ENCODE measurements at places on chromosomes 3 and 15.
A peak's percentile ranks its signal among the peaks of the same experiment; 100 is the strongest.

GRCh38 chr3:3634326-3634725 lies 164.9 kb upstream of the LRRN1 start:
- DNase-seq: no peak

DNA sequence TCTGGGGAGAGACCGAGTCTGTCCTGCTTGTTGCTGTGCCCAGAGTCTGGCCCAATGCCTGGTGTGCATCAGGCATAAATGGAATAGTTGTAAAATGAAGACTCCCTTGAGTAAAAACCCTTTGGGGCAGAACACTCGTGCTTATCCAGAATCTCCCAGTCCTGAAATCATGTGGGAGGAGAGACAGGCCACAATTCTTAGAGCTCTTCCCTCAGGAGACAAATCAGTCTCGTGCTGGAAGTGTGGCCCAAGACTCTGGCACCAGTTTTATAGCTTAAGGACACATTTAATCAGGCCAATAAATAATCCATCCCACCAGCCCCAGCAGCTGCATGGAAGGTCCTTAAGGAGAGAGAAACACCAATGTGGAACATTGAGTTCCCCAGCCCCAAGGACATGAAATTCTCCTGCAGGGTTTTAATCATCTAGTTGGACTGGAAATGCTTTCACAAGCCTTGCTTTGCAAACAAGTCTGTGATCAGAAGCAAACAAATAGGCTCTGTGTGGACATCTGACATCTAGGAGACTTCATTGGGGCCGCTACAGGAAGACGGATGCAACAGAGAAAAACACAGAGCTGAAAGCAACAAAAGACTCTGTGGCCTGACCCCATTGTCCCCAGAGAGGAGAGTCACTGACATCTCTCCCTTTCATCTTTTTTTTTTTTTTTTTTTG lies 70.4 kb downstream of the LSM3 start:
- no peak for DNase-seq

DNA sequence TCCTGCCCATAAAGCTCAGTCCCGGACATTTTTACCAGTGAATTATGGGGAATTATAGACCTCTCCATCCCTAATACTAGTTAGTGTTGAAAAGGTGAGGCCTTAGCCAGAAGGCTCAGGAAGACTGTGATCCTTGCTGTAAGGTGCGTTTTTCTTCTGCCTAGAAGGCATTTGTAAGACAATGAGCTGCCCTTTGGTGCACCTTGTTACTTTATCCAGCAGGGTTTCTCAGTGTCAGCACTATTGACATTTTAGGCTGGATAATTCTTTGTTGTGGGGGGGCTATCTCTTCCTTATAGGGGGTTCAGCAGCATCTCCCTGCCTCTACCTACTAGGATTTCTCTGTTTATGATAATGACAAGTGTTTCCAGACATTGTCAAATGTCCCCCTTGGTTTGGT lies 108.1 kb upstream of the ABHD17C start:
- DNase-seq: no peak

- DNase-seq: no peak
Measured at GRCh38 chr3:30648670-30649357, 42.4 kb downstream of the TGFBR2 start.

DNA sequence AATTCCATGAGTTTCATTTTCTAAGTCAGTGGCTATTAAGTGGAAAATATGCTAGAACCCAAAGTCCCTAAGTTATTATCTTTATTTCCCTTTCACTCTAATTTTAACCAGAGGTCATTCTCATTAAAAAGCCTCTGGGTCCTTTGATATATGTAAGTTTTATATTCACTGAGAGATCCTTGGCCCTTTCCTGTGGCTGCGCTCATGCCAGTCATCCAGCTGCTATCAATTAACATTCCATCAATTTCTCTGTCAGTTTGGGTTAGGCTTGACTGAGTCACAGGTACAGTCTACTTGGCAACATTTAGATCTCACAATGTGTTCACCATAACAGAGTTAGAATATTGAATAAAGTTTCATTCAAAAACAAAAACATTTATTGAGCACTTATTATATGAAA lies 58.0 kb upstream of the FBN1 start:
- no peak for DNase-seq

GRCh38 chr3:187293516-187294430 lies 2.2 kb upstream of the MASP1 start:
- DNase-seq: peak; percentile 57

Data from suppressor macrophage treated with lipopolysaccharide for 4 hours (primary cell).